ENCODE measurements at places on chromosomes 3 and 15. TPM values are rescaled to one million over a fixed set of nuclear protein-coding genes. Genes with fewer than 3 reads are reported as not detected.

Gene MRPL3
- 129 TPM for polyA plus RNA-seq

DNA sequence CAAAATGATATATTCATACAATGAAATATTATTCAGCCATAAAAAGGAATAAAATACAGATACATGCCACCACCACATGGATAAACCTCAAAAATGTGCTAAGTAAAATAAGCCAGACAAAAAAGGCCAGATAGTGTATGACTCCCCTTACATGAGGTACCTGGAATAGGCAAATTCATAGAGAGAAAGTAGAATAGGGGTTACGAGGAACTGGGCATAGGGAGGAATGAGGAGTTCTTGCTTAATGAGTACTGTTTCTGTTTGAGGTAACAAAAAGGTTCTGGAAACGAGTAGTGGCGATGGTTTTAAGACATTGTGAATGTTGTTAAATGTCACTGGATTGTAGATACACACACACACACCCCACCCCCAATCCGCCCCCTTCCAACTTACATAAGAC, 8.2 kb downstream of the RAF1 start:
- no peak for DNase-seq

Gene THRB
- polyA plus RNA-seq, result 33.9 TPM

DNA sequence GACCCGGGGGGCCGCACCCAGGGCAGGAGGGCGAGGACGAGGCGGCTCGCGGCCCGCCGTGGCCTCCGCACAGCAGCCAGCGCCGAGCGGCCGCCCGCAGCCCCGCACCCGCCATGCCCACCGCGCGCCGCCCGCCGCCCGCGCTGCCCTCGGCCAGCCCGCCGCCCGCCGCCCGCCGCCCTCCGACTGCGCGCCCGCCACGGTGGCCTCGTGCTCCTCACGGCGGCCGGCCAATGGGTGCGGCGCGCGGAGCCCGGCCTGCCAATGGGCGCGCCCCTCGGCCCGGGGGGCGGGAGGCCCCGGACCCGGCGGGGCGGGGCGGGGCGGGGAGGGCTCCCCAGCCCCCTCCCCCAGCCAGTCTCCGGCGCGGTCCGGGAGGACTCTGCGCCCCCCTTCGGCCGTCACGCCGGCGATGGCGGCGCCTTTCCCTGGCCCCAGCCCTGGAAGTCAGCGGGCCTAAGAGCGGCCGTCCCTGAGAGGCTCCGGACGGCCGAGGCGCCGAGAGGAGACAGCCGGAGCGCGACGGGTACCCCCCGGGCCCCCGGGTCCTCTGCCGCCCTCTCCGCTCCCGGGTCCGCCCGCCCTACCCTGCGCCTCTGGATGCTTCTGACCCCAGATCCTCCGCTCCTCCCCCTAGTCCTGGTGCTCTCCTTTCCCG, at the start of gene NT5DC2:
Gene NT5DC2 (minus strand): TSS at position 235 of the 658 bp plus-strand sequence. CDS start 120 bp downstream, at position 115.
- no peak for DNase-seq

Gene QRICH1
- 93.0 TPM for polyA plus RNA-seq

Gene SLC22A14
- 0.66 TPM for polyA plus RNA-seq

Gene CTXND1
- 11.7 TPM for polyA plus RNA-seq

Gene TRAT1
- 0.16 TPM for polyA plus RNA-seq

Gene SLC4A7
- polyA plus RNA-seq, result 26.9 TPM

DNA sequence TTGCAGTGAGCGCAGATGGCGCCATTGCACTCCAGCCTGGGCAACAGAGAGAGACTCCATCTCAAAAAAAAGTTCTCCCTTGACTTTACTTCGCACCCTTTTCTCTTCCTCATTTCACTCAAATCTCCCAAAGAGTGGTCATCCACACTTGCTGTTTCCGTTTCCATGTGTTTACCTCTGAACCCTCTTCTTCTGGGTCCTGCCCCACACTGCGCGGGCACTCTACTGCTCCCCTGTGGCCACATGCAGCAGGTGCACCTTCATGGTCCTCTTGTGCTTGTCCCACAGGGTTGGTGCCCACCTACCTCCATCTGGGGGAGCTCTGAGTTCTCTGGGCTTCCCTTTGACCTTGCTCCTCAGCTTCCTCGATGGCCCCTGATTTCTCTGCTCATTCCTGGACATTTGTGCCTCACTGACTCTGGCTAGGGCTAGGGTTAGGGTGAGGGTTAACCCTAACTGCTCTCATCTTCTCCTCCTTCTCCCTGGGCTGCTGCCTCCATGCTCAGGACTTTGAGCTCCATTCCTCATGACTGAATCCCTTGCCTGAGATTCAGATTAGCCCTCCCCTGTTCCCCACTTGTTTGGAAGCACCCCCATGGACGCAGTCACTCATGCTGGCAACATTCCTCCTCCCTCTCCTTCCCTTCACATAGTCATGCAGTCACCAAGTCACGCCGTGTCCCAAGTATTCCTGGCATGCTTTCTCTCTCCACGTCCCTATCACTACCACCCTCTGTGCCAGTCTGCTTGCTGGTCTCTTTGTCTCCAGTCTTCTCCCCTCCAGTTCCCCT, 26.6 kb upstream of the KY start:
- DNase-seq, result no peak

- no peak for DNase-seq
Measured at GRCh38 chr3:102207151-102207571, 227.7 kb upstream of the ZPLD1 start.

Gene GUCA1C
- polyA plus RNA-seq, result 0.27 TPM

DNA sequence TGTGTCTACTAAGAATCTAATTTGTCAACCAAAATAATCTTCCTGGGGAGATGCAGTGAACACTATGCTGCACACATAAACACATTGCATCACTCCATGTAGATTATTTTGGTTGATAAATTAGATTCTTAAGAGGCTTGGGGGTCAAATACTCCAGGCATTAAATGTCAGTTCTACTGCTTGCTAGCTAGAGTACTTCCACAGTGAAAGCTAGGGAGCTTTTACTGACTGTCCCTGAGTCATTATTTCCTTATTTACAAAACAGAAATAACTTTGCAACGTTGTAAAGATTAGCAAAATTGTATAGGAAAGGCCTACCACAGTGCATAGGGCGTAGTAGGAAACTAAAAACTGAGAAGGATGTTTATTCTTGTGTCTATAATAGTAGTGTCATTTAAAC, 12.9 kb upstream of the TMC3 start:
- no peak for DNase-seq

GRCh38 chr3:176930942-176931341, 266.3 kb downstream of the TBL1XR1 start:
- DNase-seq, result no peak

- DNase-seq, result no peak
Measured at GRCh38 chr3:194572944-194573491, 60.2 kb downstream of the TMEM44 start.
